ENCODE measurements at places on chromosomes 5 and 9.

DNA sequence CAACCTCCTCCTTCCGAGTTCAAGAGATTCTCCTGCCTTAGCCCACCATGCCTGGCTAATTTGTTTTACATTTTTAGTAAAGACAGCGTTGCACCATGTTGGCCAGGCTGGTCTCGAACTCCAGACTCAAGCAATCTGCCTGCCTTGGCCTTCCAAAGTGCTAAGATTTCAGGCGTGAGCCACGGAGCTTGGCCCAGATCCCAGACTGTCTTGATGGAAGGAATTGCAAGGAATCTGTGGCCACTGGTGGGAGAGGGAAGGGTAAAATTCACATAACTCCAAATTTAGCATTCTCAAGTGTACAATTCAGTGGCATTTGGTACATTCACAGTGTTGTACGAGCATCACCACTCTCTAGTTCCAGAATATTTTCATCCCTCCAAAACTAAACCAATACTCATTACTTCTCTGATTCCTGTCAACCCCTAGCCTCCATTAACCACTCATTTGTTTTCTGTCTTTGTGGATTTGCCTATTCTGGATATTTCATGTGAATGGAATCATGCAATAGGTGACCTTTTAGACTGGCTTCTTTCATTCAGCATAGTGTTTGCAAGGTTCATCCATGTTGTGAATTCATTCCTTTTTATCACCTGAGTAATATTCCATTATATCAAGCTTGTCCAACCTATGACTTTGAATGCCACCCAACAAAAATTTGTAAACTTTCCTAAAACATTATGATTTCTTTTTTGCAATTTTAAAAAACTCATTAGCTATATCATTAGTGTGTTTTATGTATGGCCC is 8.9 kb upstream of the MYO10 start:
- DNase-seq, result no peak

DNA sequence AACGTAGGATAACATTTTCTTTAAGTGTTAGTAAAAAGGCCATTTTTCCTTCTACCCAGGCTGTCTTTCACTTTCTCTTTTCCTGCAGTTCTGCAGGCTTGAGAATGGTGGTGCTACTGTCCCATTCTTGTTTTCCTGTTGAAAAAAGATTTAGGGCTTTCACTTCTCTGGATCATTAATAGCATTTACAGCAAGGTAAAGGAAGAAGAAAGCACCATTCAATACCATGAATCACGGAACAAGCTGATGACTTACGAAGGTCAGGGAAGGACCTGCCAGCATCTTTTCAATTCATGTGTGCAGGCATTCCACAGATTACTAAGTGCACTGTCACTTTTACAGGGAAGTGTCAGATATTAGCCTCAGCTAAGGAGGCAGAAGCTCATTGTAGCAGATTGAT is 292.8 kb downstream of the YTHDC2 start:
- DNase-seq, result no peak

DNA sequence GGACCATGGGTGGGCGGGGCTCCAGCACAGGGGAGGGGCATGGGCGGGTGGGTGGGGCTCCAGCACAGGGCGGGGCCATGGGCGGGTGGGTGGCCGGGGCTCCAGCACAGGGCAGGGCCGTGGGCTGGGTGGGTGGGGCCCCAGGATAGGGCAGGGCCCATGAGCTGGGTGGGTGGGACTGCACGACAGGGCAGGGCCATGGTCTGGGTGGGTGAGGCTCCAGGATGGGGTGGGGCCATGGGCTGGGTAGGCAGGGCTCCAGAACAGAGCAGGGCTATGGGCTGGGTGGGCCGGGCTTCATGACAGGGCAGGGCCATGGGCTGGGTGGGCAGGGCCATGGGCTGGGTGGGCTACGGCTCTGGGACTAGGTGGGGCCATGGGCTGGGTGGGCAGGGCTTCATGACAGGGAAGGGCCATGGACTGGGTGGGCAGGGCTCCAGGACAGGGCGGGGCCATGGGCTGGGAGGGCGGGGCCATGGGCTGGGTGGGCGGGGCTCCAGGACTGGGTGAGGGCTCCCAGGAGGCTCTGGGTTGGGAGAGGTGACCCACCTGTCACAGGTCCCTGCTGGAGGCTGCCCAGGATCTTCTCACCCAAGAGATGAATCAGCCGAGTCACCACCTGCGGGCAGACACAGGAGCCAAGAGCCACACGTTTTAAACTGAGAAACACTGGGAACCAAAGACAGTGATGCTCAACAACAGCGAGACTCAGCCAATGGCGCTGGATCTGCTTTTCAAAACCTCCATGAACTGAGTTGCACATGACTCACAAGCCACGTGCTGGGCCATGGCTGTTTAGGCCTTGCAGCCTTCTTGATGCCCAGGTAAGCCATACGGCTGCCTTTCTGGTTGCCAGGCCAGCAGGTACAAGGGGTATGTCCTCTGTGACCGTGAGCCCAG is 33.6 kb upstream of the NSMF start:
- DNase-seq, result peak; percentile 15

DNA sequence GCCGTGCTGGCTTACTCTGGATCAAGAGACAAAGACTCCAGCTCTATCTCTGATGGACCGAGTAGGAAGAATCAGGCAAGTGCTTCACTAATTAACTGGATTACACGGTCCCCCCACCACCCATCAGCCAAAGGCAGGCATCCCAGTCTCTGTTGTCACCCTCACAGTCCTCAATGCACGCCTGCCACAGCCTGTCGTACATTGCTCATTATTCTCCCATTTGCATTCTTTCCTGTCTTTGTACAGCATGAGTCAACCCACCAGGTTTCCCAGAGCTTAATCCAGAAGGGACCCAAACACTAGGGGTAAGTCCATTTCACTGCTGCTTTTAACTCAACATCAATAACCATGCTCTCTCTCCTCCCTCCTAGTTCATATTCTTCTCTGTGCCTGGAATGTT is 44.4 kb downstream of the PCA3 start:
- no peak for DNase-seq

- no peak for DNase-seq
These were observed 39.3 kb downstream of the SPARC start for GRCh38 chr5:151647320-151647861.

DNA sequence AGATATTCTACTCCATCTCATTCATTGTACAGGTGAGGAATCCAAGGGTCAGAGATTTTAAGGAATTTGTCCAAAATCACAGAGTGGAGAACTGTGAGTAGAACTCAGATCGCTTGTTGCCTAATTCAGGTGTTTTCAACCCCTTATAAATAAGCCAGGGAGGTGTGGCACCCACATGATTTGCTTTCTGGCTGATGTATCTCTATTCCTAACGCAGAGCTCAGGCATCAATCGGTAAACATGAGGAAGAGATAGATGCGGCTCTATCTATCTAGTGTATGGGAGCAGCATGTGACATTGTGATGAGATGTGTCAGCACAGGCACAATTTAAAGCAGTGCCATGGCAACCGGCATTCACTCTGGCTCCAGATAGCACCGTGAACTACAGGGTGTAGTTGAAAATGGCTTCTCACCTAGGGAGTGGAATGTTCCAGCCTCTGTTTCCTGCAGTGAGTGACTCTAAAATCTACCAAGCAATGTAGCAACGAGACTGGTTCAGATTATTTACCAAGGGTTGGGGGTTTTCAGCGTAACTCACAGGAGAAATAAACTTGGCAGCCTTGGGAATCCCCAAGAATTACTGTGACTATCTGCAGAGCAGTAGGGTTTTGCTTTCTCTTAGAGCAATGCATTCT is 53.4 kb upstream of the SUB1 start:
- DNase-seq, result peak; percentile 40

DNA sequence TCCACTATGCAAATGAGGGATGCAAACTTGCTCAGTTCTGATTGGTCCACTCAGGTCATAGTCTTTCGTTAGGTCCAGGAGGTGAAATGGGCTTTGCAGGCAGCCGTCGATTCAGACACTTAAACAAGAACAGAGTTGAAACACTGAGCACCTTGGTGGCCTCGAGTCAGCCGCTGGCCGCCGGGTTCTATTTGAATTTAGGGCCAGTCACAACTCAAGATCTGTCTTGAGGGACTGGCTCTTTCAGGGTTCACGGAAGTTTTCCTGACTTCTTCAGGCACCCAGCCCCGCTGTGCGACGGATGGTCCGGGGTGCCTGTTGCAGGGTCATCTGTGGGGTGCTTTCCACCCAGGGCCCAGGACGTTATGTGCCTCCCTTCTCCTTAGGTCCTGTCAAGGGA is 412.8 kb upstream of the IRX4 start:
- DNase-seq, result no peak

GRCh38 chr9:15642369-15642962 is 89.6 kb downstream of the CCDC171 start:
- DNase-seq, result no peak

DNA sequence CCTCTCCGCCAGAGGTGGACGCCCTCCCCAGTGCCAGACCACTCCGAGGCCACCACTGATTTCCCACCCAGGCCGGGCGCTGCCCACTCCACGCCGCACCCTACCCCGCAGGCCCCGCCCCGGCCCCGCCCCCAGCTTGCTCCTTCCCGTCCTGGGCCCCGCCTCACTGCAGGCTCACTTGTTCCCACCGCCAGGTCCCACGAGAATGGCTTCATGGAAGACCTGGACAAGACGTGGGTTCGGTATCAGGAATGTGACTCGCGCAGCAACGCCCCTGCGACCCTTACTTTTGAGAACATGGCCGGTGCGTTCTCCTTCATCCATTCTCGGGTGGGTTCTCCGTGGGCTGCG is 6.5 kb downstream of the LRRC26 start:
- no peak for DNase-seq

DNA sequence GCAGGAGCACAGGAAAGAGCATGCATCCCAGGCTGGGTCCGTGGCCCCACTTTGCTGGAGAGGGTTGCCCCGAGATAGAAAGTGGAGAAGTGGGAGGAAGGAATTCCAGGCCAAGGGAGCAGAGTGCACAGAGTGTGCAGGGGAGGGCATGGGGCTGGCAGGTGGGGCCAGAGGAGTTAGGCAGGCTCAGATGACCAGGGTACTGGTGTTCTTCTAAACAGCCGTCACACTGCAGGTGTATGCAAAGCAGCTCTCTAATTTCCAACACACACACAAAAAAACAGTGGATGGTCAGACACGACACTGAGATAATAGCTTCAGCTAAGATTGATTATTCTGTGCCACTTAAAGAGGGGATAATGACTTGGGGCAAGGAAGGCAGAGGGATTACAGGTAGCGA is 212.2 kb downstream of the MTRR start:
- no peak for DNase-seq

DNA sequence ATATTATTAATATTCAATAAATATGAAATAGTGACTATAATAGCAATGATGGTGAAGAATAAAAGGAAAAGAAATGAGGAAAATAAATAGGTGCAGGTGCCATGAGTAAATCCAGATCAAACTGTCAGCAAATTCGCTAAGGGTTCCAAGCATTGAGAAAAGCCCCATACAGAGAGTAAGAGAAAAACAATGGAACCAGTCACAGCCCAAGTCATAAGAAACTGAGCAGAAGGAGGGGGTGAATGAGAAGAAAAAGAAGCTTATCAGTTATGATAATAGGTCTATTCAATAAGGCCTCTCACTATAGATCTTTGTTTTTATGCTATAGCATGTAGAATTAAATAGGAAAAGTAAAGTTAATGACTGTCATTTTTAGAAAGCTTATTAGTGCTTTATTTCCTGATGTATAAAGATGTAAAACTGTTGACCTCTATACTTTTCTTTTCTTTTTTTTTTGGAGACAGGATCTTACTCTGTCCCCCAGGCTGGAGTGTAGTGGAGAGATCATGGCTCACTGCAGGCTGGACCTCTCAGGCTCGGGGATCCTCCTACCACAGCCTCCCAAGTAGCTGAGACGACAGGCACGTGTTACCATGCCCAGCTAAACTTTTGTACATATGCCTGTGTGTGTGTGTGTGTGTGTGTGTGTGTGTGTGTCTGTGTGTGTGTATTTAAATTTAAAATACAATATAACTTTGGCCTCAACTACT is 72.4 kb downstream of the FYB1 start:
- DNase-seq, result no peak

- no peak for DNase-seq
These were observed 193.2 kb downstream of the OLFM1 start for GRCh38 chr9:135280666-135281065.

DNA sequence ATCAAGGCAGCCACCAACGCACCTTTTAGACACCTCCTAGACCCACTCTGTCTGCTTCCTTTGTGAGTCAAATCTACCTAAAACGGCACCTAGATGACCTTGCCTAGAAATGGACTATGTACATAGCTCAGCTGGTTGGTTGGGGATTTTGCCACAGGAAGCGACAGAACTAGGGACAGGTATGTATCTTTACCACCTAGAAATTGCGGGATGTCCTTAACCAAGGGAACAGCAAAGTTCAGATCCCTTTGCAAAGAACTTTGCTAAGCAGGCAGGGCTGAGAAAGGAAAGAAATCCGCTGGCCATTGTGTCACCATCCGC is 2.0 kb upstream of the ENC1 start:
- DNase-seq, result no peak

GRCh38 chr9:77938163-77938562 is 93.4 kb downstream of the GNAQ start:
- DNase-seq, result no peak

DNA sequence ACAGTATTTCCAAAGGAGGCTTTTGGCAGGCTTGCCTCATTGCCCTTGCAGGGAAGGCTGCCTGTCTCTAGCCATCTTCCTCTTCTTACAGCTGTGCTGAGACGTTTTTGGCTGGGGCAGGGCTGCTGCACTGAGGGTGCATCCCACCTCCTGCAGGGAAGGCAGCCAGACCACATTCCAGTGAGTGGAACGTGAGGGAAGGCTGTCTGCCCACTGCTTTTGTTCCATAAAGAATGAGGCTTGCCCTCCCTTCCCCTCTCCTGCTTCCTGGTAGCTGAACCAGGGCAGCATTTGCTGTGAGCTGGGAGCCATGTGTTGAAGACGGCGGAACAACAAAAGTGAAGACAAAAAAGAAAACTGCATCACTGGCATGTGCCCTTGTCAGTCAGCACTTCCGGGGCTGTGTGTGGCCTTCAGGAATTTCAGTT is 16.8 kb downstream of the MGAT1 start:
- no peak for DNase-seq

DNA sequence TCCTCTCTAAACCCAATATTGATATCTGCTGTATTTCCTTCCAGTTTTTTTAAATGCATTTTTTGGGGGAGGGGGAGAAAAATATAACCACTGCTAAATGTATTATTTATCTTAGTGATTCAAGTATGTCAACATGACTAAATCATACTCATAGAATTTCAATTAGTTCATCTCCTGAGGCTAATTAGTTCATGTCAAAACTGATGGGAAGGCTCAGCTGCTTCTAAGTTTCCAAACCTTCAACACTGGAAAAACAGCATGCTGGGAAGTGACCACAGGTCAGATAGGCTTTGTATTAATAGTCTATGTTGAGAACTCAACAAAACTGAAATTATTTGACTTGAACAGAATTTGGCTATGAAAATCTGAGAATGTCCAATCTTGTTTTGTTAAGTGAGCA is 118.7 kb downstream of the TTLL11 start:
- DNase-seq, result no peak

DNA sequence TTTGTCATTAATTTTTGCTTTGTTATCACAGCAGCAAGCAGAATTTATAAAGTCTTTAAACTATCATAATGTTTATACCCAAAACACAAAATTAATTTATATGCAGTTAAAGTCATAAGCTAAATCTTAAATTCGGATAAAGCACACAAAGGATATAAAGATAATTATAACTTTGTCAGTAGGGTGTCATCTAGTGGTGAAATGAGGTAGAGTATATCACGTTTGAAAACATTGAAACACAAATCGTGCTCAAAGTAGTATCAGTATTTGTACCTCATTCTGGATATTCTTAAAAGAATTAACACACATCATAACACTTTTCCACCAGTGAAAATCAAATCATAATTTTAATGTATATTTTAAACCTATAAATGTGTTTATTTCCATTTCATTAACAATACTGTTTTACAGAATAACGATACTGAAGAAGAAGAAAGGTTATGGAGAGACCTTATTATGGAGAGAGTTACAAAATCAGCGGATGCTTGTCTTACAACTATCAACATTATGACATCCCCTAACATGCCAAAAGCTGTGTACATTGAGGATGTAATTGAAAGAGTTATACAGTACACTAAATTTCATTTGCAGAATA is 129.5 kb downstream of the NIPBL start:
- no peak for DNase-seq

Measured in stimulated activated CD4-positive, alpha-beta T cell treated with anti-CD3 and anti-CD28 coated beads, Interleukin-1b, Interleukin-23, amount 100 ng/mL, for 4 hours (primary cell).